ENCODE measurements at places on chromosomes 12 and 14. TPM values are rescaled to one million over a fixed set of nuclear protein-coding genes. Genes with fewer than 3 reads are reported as not detected.

TXNRD1 gene
- total RNA-seq, result 465 TPM

PLD4 gene
- 0.11 TPM for total RNA-seq

FOXN4 gene
- not detected for total RNA-seq

PRKD1 gene
- 10.3 TPM for total RNA-seq

ART4 gene
- total RNA-seq, result 12.5 TPM

KRT7 gene
- total RNA-seq, result 420 TPM

ANKS1B gene
- total RNA-seq, result 0.38 TPM

EIF4B gene
- total RNA-seq, result 382 TPM

DIO3 gene
- not detected for total RNA-seq

ERP29 gene
- 116 TPM for total RNA-seq

NINJ2 gene
- total RNA-seq, result 1.4 TPM

IPO8 gene
- total RNA-seq, result 52.5 TPM

RIPK3 gene
- total RNA-seq, result 5.1 TPM

BEGAIN gene
- total RNA-seq, result 0.46 TPM

RAB5B gene
- 97.4 TPM for total RNA-seq

HOXC13 gene
- total RNA-seq, result not detected

SIX6 gene
- not detected for total RNA-seq

NEDD1 gene
- total RNA-seq, result 26.8 TPM

REP15 gene
- total RNA-seq, result 4.8 TPM

FAIM2 gene
- 0.12 TPM for total RNA-seq

CLMN gene
- total RNA-seq, result 8.4 TPM

TUNAR gene
- not detected for total RNA-seq

PTPRR gene
- total RNA-seq, result 0.46 TPM

IGF1 gene
- total RNA-seq, result 0.85 TPM

SERPINA3 gene
- total RNA-seq, result not detected

PACS2 gene
- total RNA-seq, result 86.3 TPM

UNC119B gene
- 26.8 TPM for total RNA-seq

CMKLR1 gene
- not detected for total RNA-seq

TMEM30B gene
- total RNA-seq, result 0.35 TPM

PLEKHH1 gene
- total RNA-seq, result 0.35 TPM

OR4K13 gene
- total RNA-seq, result not detected

IFI27 gene
- 126 TPM for total RNA-seq

TOMM20L gene
- total RNA-seq, result not detected

FAM181A gene
- not detected for total RNA-seq

KIF5A gene
- 0.12 TPM for total RNA-seq

CELA1 gene
- not detected for total RNA-seq

GLT1D1 gene
- total RNA-seq, result not detected

KIF26A gene
- 9.5 TPM for total RNA-seq

PYGL gene
- 46.6 TPM for total RNA-seq

SMCO2 gene
- 1.2 TPM for total RNA-seq

UNC79 gene
- not detected for total RNA-seq

GYS2 gene
- not detected for total RNA-seq

ACOT6 gene
- total RNA-seq, result not detected

SLC17A8 gene
- not detected for total RNA-seq

METAP2 gene
- total RNA-seq, result 89.1 TPM

CD69 gene
- 1.2 TPM for total RNA-seq

CACNA2D4 gene
- total RNA-seq, result 0.51 TPM

C12orf50 gene
- total RNA-seq, result 0.30 TPM

BRI3BP gene
- 8.2 TPM for total RNA-seq

GPR137C gene
- total RNA-seq, result 3.8 TPM

HHIPL1 gene
- 2.0 TPM for total RNA-seq

NKX2-1 gene
- total RNA-seq, result not detected

NOXRED1 gene
- 0.33 TPM for total RNA-seq

ENO2 gene
- total RNA-seq, result 13.8 TPM

MTA1 gene
- 167 TPM for total RNA-seq

SLCO1B1 gene
- not detected for total RNA-seq

LRP1-AS gene
- not detected for total RNA-seq

RASSF9 gene
- total RNA-seq, result 2.3 TPM
